ENCODE measurements at places on chromosomes 5 and 9. TPM values are rescaled to one million over a fixed set of nuclear protein-coding genes. Genes with fewer than 3 reads are reported as not detected.

DNA sequence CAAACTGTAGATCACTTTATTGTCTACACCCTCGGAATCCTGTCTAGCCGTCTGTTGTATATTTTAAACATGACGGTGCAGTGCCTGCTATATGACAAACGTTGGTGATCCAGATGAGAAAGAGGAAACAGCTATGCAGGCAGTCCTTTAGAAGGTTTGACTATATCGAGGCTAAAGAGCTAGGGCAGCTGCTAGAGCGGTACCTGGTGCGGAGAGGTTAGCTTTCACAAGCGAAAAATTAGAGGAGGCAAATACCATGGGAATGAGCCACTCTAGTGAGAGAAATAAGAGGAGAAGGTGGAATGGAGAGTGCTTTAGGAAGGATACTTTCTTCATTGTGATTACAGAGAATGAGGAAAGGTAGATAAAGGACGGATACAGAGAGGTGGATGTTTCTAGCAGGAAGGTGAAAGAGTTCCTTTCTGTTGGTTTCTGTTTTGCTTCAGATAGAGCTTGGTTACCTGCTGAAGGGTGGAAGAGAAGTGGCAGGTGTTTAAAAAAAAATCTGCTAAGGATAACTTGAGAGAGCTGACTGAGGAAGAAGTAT, 959 bp upstream of the FBXL17 start:
- no peak for DNase-seq

- DNase-seq: no peak
Observed at GRCh38 chr5:133392448-133392847, 219.9 kb downstream of the FSTL4 start.

GRCh38 chr9:128096616-128097536, 28.8 kb downstream of the SLC25A25 start:
- no peak for DNase-seq

DNA sequence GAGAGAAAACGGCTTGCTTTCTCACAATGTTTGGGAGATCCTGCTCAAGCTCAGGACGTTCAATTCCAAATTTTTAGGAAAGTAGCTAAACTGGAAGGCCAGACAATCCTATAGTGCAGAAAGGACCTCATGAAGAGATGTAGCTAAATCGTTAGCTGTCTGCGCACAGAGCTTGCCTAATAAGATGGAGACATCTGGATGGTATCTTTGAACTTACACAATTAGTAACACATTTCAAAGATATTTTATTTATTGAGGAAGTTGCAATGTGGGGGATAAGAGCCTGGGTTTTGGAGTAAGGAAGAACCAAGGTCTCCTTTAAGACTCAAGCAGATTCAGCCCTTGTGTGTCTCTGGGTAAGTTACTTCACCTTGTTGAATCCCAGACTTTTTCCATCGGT, 28.6 kb upstream of the RAB14 start:
- no peak for DNase-seq

DNA sequence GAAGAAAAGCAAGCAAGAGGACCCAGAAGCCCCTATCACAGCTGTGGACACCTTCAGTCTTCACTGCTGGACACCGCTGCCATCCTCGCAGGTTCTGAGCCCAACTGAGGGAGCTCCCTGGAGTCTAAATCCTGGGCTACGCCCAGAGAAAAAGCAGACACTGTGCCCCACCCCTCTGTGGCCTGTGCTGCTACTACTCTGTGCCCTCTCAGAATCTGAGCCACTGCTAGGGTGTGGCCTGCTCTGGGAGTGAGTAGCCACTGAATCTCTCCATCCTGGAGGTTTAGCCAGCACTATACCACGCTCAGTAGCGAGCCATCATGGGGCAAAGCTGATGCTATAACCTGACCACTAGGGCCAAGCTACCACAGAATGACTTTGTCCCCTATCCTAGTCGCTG, 338.2 kb downstream of the NPR3 start:
- no peak for DNase-seq

DNA sequence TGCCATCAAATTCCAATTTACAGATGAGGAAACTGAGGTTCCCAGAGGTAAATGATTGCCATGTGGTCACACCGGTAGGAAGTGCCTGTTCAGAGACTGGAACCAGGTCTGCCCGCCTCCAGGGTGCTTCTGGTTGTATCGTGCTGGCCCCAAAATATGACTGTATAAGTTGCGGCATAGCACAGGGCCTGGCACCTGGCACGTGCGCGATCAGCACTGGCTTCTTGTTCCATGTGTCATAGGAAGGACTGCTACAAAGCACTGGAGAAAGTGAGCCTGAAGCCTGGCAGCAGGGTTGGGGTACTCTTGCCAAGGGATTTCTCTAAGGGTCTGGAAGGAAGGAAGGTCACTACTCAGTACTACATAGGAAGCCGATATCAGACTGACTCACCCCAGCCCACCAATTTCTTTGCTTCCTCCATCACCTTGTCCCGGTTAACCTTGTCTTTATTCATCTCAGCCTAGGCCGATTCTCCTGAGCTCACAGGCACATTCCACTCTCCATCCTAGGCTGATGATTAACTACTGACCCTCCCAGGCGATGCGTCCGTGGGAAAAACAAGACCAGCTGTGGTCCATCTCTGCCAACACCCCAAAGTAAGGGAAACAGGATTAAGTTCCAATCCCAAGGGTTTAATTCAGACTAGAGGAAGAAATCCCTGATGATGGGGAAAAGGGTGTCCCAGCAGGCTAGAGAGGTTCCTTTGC, 1.8 kb downstream of the HRH2 start:
- DNase-seq: no peak

GRCh38 chr9:14585730-14586473, 107.3 kb downstream of the ZDHHC21 start:
- DNase-seq: no peak

DNA sequence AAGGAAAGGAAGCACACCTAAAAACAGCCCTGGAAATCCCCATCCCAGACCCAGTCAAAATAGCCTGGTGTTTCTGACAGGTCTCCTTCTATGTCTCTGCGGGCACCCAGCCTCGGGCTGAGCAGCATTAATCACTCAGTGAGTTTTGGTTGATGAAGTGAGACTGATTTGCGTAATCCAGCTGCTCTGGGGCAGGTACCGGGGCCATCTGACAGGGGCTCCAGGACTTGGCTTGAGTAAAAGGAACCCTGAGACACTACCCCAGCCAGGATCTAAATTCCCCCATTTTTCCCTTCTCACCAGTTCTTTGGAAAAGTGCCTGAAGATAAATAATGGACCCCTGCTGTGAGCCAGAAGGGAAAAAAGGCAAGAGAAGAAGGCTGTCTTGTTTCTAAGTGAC, 596 bp downstream of the SLC28A3 start:
- DNase-seq: no peak

DNA sequence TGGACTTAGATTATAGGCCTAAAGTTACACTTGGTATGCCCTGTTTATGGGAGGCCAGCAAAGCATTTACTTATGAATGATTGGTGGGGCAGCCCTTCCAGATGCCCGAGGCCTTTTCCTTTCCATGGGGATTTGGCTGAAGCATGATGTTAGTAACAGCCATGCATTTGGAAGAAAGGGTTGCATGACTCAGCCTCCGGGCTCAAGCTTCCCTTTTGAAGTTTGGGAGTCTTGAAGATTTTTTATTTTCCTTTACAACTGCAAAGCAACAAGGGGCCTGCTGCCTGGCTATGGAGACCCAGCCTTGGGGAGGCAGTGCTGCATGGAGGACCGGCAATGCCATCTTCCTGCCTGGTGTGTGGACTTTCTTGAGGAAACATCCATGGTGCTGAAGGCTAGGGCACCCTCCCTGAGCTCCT, 244.7 kb downstream of the ICE1 start:
- DNase-seq: no peak

GRCh38 chr9:79021084-79021483, 550.7 kb upstream of the TLE4 start:
- no peak for DNase-seq

DNA sequence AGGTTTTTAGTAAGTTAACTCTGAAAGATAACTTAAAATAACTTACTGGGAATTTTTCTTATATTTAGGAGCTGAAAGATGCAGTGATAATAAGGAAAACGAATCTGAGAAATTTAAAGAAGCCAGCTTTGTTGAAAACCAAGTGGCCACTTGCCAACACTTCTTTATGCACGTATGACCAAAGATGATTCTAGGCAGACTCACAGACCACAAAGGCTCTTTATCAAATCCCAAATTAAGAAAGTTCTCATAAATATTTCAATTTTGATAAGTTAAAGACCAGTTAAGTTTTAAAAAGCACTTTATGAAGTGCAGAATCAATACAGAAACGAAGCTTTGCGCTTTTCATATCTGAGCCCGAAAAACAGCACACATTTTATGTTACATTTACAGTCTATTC, 1.5 kb downstream of the AFF4 start:
- no peak for DNase-seq

GRCh38 chr5:32443145-32443540, 1.4 kb downstream of the ZFR start:
- DNase-seq: no peak

- no peak for DNase-seq
Observed at GRCh38 chr5:74295141-74295540, 345.4 kb downstream of the ENC1 start.

GRCh38 chr5:140018920-140019644, 24.0 kb downstream of the NRG2 start:
- no peak for DNase-seq

GRCh38 chr5:121430538-121430937, 421.1 kb upstream of the FTMT start:
- DNase-seq: no peak

DNA sequence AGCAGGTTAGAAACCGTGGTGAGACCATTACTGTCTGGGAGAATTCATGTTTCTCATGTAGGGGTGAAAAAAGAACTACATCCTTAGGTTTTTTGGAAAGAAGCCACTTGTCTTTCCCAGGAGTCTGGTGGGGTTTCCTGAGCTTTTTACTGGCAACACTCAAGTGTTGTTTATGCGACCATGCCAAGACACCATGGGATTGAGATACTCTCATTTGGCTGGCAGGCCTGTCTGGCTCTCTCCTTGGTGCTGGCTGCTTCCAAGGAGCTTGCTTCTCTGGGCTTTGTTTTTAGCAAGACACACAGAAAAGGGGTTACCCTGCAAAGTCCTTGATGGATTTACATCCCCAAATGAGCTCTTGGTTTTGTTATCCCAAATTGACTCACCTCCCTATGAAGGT, 80.9 kb upstream of the ISL1 start:
- DNase-seq: no peak

The TTLL11 gene
- 6.9 TPM for polyA plus RNA-seq

The ATG10 gene
- polyA plus RNA-seq: 11.2 TPM

The KLHL9 gene
- 53.2 TPM for polyA plus RNA-seq

The PKD2L2 gene
- polyA plus RNA-seq: 0.73 TPM

The OTP gene
- polyA plus RNA-seq: not detected

The FOXD4L5 gene
- 0.39 TPM for polyA plus RNA-seq
